ENCODE measurements at places on chromosomes 16 and 17. TPM values are rescaled to one million over a fixed set of nuclear protein-coding genes. Genes with fewer than 3 reads are reported as not detected.

EVPL gene
- total RNA-seq, result 101 TPM

KRTAP1-5 gene
- total RNA-seq, result not detected

CNOT1 gene
- total RNA-seq, result 95.0 TPM

CHST5 gene
- total RNA-seq, result not detected

CCDC92B gene
- total RNA-seq, result 0.07 TPM

OR2C1 gene
- not detected for total RNA-seq

TUFM gene
- 234 TPM for total RNA-seq

ACSM2A gene
- total RNA-seq, result not detected

CA4 gene
- total RNA-seq, result not detected

SLC16A13 gene
- total RNA-seq, result 2.2 TPM

KRTAP4-8 gene
- total RNA-seq, result not detected

SLC43A2 gene
- 20.9 TPM for total RNA-seq

CMTM1 gene
- total RNA-seq, result not detected

TBX6 gene
- total RNA-seq, result 3.3 TPM

DNAAF1 gene
- not detected for total RNA-seq

TOX3 gene
- total RNA-seq, result 0.05 TPM

ENPP7 gene
- not detected for total RNA-seq

SMG1 gene
- total RNA-seq, result 20.1 TPM

TMC8 gene
- total RNA-seq, result 0.85 TPM

NPIPA7 gene
- total RNA-seq, result not detected

TRAPPC1 gene
- total RNA-seq, result 88.2 TPM

TBC1D3 gene
- not detected for total RNA-seq

TNFSF13 gene
- 5.1 TPM for total RNA-seq

LGALS9 gene
- total RNA-seq, result 0.65 TPM

BCAR1 gene
- total RNA-seq, result 68.1 TPM

ZG16 gene
- not detected for total RNA-seq

KRT24 gene
- total RNA-seq, result 1.5 TPM

KRTAP4-5 gene
- total RNA-seq, result not detected

MARVELD3 gene
- total RNA-seq, result 18.1 TPM

RHBDF1 gene
- total RNA-seq, result 26.2 TPM

TMEM238L gene
- not detected for total RNA-seq

CD300A gene
- not detected for total RNA-seq

RGS11 gene
- 0.56 TPM for total RNA-seq

CCL2 gene
- total RNA-seq, result not detected
